ENCODE measurements at places on chromosomes 1 and 21. TPM values are rescaled to one million over a fixed set of nuclear protein-coding genes. Genes with fewer than 3 reads are reported as not detected.

LENEP gene
- total RNA-seq, result not detected

ELAPOR1 gene
- 5.0 TPM for total RNA-seq

TEKT2 gene
- 0.47 TPM for total RNA-seq

PEX19 gene
- 37.4 TPM for total RNA-seq

ACOT11 gene
- total RNA-seq, result 0.14 TPM

RCAN3 gene
- total RNA-seq, result 129 TPM

- DNase-seq, result no peak
These were observed 61.4 kb downstream of the CASZ1 start for GRCh38 chr1:10734962-10735544.

DNA sequence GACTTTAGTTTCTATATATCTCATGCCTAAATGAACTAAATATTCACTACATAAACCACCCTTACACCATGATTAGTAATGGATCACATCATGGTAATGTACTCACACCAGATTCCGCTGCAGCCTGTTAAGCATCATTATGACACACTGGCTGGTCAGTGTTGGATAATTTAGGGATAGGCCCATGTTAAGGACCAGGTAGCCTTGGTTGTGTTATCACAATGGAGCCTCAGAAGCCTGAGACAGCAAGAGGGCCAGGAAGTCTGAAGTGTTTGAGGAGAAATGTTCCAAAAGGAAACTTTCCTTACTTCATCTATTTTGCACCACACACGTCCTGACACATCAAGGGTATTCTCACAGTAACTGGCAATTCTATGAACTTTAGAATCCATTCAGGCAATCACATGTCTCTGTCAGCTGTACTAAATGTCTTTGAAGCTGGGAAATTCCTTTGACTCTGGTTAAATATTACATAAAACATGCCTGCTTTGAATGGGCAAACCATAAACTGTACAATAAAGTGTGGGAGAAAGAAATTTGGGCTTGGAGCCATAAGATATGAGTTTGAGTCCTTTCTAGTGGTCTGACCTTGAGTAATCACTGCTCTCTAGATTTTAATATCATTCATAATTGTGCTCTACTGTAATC is 105.3 kb upstream of the DPT start:
- DNase-seq, result no peak

DNA sequence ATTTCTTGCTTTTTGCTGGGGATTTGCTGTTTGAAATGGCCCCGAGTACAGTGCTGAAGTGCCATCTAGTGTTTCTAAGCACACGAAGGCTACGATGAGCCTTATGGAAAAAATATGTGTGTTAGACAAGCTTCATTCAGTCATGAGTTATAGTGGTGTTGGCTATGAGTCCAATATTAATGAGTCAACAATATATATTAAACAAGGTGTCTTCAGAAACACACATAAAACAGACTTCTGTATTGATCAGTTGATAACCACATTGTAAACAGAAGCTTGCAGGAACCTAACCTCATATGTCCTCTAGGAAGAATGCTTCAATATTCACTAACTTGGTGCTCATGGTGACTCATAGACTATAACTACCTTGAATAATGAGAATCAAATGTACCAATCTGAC is 1.7 kb upstream of the GJB5 start:
- DNase-seq, result no peak

- no peak for DNase-seq
These were observed 758.5 kb upstream of the NEGR1 start for GRCh38 chr1:73040811-73041210.

DNA sequence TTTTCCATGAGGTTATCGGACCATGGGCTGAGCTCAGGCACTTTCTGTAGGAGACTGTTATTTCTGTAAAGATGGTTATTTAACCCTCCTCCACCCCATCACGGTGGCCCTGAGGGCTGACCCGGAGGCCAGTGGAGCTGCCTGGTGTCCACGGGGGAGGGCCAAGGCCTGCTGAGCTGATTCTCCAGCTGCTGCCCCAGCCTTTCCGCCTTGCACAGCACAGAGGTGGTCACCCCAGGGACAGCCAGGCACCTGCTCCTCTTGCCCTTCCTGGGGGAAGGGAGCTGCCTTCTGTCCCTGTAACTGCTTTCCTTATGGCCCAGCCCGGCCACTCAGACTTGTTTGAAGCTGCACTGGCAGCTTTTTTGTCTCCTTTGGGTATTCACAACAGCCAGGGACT is 2.6 kb upstream of the CCDC28B start:
- DNase-seq, result no peak

- no peak for DNase-seq
These were observed 28.0 kb downstream of the LYPLAL1 start for GRCh38 chr1:219201656-219202055.

DNA sequence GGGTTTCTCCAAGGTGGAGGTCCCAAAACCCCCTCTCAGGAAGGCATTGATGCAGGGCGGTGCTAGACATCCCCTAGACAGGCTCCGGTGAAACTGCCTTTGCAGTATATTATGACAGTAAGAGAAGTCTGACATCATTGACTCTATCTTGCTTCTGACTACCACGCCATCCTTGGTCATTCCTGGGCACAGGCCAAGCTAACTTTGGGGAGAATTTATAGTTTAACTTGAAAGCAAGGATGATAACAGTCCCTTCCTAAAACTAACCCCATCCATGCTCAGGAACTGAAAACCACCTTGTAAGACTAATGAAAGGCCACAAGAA is 30.3 kb downstream of the RSPH1 start:
- DNase-seq, result no peak

- DNase-seq, result no peak
These were observed 20.5 kb downstream of the ELAVL4 start for GRCh38 chr1:50129201-50129600.

- DNase-seq, result no peak
These were observed 8.3 kb upstream of the SLC2A1 start for GRCh38 chr1:42966688-42967612.
